ENCODE measurements at places on chromosomes 6 and 20. TPM values are rescaled to one million over a fixed set of nuclear protein-coding genes. Genes with fewer than 3 reads are reported as not detected.
A peak's percentile ranks its signal among the peaks of the same experiment; 100 is the strongest.

Gene TFAP2C
- 0.60 TPM for total RNA-seq

Gene RSPO4
- total RNA-seq, result 1.0 TPM

Gene TP53RK
- 15.9 TPM for total RNA-seq

Gene TMEM244
- total RNA-seq, result not detected

Gene TCF21
- 0.22 TPM for total RNA-seq

Gene SYCP2
- total RNA-seq, result 0.88 TPM

DNA sequence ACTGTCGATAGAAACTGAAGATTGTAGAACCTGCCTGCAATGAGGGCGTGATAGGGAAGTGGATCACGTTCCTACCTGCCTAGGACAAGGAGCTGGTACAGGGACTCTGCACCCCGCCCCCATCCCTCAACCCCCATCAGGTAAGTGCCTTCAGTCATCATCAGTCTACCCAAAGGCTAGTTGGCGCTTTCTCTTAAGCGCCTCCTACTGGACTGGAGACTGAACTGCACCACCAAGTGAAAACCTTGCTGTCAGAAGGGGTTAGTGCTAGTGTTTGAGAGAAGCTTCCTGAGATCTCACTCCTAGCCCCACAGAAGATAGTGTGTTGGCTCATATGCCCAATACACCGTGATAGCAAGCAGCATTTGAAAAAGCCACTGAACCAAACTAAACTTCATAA, 706.5 kb upstream of the MAN1A1 start:
- peak; percentile 34 for DNase-seq

DNA sequence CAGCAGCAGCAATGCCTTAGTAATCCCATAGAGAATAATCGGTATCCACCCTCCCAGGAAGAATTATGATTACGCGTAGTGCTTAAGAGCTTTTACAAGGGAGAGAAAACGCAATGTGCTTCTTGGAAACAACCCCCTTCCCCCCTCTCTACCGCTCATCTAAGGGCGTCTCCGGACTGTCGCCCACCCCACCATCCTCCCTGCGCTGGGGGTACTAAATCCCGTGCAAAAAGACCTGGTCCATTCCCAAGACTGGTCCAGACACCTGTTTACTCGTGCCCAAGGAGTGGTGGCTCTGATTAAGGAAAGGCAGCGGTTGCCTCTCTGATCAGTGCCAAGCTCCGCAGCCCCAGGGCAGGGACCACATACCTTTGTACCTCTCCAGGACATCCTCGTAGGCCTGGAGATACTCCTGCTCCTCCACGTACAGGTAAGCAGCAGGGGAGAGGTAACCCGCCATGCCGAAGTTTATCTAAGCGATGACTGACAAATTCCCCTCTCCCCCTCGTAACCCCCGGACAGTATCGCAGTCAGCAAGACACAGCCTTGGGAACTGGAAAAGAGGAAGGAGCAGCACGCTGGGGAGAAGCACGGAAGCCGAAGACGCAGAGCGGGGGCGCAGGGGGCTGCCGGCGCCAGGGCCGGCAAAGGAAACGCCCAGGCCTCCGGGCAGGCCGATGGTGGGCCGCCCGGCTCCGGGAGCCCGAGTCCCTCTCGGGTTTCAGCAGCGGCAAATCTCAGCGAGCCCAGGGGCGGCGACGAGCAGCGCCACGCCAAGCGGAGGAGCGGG, 112.0 kb upstream of the BEND6 start:
- DNase-seq, result no peak

DNA sequence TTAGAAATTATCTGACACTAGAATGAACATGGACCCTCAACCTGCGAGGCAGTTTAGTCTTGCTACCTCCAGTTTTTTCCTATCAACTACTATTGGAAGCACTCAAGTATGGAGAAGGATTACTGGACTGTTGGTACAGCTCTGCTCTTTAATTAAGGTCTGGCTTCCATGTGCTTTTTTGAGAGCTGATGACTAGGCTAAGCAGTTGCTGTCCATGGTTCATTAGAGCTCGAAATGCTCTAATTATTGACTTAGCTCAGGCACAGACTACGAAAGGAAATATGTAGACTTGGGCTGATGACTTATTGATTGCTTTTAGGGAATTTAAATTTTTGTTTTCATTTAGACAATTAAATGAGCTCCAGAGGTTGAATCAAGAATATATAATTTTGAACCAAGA, 1281.6 kb downstream of the HACE1 start:
- DNase-seq, result no peak

DNA sequence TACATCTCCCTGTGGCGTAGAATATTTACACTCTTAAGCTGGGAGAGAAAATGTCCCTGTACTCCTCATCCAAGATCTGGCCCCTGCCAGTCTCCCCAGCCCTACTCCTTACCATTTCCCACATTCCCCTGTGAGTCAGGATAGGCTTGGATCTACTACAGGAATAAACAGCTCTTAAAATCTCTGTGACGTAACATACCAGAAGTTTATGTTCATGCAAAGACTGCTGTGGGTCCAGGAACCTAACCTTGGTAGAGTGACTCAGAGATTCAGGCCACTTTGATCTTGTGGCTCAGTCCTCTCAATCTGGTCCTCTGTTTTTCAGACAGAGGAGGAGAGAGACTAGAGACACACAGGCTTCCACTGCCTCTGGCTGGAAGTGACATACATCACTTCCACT, 38.5 kb upstream of the GPR6 start:
- DNase-seq, result no peak

GRCh38 chr20:58795923-58796245, 54.8 kb downstream of the GNAS-AS1 start:
- DNase-seq, result no peak

DNA sequence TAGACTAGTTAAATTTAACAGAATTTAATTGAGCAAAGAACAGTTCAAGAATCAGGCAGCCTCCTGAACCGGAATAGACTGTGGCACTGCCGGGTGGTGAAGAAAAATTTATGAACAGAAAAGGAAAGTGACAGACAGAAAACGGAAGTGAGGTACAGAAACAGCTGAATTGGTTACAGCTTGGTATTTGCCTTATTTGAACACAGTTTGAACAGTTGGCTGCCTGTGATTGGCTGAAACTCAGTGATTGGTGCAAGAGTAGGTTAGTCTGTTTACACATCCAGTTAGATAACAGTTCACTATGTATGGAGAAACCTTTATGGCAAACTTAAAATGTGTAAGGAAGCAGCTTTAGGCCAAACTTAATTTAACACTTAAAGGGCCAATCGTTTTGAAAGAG, 116.0 kb upstream of the CITED2 start:
- no peak for DNase-seq

DNA sequence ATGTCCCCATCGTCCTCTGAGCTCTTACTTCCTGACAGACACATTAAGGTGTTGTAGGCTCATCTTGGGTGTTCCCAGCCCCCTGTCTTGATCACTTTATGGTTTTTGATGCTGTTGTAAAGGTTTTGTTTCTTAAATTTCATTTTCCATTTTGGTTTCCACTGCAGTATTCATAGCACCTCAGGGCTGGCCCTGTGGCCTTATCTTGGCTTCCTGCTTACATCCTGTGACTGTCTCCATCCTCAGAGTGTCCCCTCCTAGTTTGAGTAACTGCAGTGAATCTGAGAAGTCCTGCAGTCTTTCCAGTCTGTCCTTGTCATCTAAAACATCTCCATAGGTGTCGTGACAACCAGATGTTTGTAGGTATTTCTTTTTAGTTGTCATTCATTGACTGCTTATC, 50.9 kb downstream of the JARID2 start:
- DNase-seq, result no peak
